ENCODE measurements at places on chromosomes 5 and 9. TPM values are rescaled to one million over a fixed set of nuclear protein-coding genes. Genes with fewer than 3 reads are reported as not detected.

- no peak for DNase-seq
Measured at GRCh38 chr9:70410368-70410767, 4.1 kb downstream of the KLF9 start.

DNA sequence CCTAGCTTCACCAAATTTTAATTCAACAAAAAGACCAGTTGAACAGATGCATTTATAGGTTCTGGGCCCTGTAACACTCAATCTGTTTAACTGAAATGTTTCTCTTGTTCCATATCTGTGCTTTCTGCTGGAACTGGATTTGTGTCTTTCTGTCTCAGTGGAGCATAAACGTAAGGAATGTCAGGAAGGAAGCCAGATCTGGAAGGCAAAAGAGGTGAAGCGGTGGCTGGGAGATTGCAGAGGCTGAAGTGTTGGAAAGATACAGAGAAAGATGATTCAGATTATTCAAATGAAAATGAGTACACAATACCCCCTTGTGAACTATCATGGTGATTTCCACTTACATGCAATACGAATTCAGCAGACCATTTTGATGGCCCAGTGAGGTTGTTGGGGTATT is 406.8 kb downstream of the BRINP1 start:
- DNase-seq, result no peak

Gene SV2C
- 0.07 TPM for total RNA-seq

Gene OR13C2
- not detected for total RNA-seq

DNA sequence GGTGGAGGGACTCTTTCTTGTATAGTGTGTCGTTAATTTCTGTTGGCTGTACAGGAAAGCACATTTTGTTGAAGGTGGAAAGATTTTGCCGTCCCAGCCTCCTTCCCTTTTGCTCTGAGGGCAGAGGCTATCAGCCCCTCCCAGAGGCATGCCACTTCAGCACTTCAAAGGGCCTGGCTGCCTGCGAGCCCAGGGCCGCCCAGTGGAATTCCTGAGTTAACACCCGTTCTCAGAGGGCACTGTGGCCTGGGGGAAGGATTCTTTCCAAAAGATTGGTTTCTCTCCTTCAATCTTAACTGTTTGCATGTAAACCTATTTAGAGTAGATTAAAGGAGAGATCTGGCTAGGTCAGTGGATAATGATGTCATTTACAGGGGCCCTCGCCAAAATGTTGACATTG is 238.6 kb downstream of the FANCC start:
- no peak for DNase-seq

DNA sequence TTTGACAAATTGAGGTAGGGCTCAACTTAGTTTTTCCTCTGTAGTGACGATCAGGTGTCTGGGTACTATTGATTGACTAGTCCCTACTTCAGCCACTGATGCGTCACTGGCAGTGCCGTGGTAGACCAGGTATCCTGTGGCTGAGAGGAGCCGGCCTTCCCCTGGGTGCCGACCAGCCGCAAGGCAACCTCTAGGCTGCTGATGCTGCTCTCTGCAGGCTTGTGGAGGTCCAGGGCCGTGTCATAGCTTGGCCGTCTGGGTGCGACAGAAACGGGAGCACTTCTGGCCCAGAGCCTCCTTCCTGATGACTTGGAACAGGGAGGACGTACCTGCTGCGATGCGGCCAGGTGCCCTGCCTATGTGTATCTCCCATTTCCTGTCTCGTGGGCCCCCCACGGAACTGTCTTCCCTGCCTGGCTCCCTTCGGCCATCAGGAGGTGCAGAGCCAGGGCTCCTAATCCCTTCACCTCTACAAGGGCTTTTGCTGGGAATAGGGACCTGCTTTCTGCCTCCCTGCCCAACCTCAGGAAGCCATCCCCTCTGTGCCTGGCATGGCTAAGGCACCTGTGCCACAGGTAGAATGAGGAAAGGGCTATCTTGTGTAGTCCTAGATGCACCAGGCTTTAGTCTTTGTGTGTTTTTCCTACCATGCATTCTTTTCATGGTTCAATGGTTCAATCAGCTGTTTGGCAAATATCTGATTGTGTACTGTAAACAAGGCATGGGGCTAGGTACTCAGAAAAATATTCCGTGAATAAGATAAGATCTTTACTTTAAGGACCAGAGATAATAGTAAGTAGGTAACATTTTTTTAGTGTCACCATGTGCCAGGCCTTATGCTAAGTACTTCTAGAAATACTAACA is 44.6 kb downstream of the MVB12B start:
- DNase-seq, result no peak

DNA sequence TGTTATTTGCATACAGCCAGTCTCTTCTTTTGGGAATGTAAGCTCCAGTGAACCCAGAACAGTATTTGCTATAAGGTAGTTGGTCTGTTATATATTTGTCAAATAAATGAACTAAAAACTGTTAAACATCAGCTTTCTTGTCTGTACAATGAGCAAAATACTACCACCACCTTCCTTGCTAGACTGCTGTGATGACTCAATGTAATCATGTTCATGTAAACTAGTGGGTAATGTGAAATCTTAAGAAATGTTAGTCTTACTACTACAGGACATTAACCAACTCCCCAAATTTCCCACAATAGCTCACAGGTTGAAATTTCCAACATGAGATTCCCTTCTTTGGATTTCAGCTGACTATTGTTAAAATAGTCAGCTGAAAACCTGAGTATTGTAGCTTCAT is 176.1 kb downstream of the TRPM3 start:
- DNase-seq, result no peak

DNA sequence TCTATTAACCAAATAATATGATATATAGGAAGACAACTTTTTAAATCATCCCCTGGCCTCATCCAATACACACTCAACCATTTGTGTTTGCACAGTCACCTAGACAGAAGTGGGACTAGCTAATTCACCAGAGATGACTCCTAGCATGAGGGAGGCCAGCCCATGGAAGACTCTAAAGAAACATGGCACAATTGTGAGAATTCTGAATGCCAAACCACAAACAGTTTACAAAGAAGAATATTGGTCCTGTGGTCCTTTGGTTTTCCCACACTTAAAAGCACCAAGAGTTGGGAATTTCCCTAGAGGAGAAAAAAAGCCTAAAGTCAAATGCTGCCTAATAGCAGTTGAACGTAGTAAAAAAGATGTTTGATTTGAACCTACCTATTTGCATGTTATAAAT is 609.9 kb downstream of the ACTL7B start:
- no peak for DNase-seq

DNA sequence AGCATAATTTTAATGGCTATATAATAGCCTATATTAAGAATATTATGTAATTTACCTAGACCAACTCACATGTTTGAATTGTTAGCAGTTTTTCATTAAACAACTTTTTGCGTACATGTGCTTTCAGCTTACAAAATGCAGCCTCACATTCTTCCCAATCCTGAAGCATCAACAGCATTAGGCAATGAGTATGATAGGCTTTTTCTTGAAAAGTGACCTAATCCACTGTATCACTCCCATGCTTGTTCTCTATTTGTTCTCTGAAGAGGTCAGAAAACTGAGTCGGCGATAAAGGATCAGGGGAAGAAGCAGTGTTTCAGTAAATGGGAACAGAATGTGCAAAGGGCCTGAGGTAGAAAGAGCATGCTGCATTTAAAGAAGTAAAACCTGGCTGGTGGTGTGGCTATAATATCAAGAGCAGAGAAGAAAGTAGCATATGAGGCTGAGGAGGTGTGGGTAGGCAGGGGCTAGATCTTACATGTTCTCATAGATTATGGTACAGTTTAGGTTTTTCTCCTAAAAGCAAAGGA is 212.4 kb downstream of the SAXO1 start:
- no peak for DNase-seq

Gene FAM78A
- total RNA-seq, result 128 TPM

GRCh38 chr5:28483327-28484025 is 1445.1 kb upstream of the CDH9 start:
- DNase-seq, result no peak

DNA sequence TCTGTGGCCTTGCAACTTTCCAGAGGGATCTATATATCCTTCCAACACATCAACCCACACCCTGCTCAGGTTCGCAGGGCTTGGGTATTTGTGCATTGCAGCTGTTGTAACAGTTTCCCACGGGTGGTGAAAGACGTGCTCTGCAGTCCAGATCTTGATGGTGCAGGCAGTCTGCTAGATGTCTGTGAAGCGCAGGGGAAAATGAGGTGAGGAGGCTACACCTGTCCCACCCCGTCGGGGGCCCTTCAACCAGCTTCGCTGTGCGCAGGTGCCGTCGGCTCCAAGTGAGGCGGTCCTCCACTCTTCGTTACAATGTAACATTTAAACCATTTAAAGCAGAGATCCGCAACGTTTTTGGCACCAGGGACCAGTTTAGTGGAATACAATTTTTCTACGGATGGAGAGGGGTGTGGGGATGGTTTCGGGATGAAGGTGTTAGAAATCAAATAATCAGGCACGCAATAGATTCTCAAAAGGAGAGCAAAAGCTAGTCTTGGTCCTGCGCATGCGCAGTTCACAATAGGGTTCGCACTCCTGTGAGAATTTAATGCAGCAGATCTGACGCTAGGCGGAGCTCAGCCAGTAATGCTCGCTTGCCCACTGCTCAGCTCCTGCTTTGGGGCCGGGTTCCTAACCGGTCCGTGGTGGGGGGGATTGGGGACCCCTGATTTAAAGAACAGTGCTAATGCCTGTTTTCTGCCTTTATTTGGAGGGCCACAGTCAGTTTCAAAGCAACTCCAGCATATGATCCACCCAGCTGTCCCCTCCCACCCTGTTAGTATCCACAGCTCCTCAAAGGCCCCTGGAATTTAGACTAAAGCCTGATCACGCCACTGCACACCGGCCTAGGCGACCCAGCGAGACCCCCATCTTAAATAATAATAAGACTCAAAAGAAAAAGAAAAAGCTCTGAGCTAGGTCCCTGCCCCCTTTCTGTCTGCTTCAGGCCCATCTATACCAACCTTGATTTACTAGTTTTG is 97.1 kb upstream of the SELENOP start:
- DNase-seq, result peak; percentile 95

- DNase-seq, result no peak
Measured at GRCh38 chr9:96383165-96383942, at the start of gene SLC35D2. TSS of gene SLC35D2 (minus strand) at chr9:96383711. CDS start at chr9:96383634, 77 bp downstream.

GRCh38 chr5:175668006-175668405 is 10.1 kb downstream of the HRH2 start:
- DNase-seq, result no peak

DNA sequence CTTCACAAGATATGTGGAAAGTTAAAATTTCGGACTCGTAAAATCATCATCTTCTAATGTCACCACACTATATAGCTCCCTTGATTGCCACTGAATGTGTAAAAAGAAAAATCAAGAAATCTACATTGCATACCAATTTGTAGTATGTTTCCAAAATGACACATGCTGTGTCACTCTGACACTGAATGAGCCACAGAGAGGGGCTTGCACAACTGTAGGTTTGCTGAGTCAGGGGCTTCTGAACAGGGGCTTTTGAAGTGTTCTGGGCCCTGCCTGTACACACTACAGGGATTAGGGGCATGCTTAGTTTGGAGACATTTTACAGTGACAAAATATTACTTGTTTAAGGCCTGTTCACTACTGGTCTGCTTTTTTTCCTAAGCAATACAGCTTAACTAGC is 234.4 kb upstream of the GRAMD2B start:
- DNase-seq, result no peak

DNA sequence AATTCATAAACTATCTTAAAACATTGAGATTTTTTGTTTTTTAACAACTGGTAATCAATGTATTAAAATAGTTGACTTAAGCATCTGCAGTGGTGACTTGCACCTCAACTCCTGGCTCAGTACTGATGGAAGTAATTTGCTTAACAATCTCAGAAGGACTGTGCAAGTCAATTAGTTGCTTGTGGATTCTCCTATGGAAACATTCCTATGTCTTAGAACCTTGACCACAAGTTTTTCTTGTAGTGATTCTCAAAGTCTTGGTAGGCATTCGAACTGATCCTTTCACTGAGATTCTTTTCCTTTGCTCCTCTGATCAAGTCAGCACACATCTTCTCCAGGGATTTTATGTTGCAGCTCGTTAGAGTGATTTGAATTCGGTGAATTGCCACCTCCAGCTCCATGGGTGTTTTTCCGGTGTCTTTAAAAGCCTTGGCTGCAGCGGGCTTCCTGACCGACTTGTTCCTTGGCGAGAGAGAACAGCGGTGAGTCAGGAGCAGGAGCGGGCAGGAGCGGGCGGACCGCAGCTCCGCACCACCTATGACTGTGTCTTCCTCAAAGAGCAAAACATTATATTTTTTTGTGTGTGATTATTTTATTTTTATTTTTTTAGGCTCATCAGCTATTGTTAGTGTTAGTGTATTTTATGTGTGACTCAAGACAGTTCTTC is 21.1 kb downstream of the HMGXB3 start:
- no peak for DNase-seq

Gene CCL28
- total RNA-seq, result 15.1 TPM

DNA sequence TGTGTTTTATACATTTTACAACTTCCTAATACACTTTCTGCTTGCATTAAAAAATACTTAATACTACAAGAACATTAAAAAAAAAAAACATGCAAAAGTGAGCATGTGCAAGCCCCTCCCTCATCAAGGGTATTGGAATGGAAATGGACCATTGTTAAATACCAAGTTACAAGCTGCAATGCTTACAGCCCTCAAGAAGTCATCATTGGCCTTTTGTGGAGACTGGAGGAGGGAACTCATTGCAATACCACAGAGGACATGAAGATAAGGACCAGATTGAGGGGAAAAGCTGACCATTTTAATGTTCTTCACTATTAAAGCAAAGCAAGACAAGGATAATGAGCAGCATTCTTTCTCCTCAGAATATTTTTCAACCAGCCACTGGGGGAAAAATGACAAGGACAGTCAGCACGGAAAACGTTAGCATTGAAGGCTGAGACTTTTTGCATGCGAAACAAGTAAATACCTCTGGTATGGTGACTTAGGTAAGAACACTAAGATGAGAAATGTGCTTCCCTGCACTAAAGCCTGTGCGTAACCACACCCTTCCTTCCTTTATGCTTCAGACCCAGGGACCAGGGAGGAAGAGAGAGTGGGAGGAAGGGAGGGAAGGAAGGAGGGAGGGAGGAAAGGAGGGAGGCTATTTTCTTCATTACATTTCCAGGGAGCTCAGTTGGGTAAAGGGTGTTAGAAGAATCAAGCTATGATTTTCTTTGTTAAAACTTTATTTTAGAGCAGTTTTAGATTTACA is 141.1 kb upstream of the RAPGEF1 start:
- no peak for DNase-seq

DNA sequence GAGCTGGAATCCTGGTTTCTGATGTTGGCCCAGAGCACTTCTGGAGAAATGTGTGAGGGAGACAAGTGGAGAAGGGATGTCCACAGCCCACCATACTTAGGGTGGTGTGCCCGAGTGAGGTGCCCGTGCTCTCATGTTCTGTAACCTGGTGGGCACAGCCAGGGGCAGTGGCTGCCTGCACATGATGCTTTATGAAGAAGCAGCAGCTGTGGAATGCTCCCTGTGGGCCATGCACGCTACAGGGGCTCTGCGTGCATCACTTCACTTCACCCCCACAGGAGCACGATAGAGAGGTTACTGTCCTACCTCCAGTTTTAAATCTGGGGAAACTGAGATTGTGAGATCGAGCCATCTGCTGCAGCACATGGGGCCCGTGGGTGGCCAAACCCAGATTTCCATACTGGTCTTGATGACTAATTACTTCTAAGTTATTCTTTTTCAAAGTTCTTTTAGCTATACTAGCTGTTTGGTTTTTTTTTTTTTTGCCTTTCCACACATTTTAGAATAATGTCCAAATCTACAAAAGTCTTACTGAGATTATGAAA is 441.6 kb downstream of the GADD45G start:
- no peak for DNase-seq

Gene FOXD1
- total RNA-seq, result not detected

- no peak for DNase-seq
Measured at GRCh38 chr9:10268531-10269485, 344.0 kb downstream of the PTPRD start.

Gene KCTD16
- total RNA-seq, result 0.08 TPM

- DNase-seq, result no peak
Measured at GRCh38 chr5:157911568-157911967, 52.6 kb upstream of the CLINT1 start.
